T-helper 9 cell (primary cell): ENCODE measurements at places on chromosomes 5 and 9.

DNA sequence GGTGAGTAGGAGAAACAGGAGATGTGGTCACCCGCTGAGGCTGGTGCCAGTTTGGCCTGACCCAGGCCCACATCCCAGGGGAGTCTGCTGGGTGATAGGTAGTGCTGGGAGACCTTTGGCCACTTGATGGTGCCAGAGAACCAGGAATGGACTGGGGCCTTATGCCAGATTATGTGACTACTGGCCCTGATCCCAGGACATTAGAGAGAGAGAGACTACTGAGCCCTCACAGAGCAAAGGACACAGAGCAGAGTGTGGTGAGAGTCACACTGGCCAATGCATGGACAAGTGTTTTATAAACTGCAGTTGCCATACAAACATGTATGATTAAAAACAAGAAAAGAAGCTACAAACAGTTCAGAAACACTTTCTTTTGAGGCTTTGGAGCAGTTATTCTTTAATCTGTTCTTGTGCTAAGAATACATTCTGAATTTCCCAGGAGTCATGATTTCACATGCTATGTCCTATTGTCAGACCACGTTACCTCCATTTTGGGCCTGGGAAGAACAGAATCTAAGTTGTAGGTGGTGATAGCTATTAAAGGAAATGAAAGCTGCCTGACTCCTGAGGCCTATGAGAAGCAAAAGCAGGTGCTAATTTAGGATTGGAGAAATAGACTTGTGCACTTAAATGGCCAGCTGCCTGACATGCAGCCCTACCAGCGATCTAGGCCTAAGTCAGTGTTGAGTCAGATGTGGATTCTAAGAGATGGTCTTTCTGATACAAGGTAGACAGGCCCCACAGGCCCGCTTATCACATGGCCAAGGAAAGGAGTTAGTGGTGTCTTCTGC, 32.6 kb upstream of the TMOD1 start:
- peak; percentile 6 for DNase-seq

DNA sequence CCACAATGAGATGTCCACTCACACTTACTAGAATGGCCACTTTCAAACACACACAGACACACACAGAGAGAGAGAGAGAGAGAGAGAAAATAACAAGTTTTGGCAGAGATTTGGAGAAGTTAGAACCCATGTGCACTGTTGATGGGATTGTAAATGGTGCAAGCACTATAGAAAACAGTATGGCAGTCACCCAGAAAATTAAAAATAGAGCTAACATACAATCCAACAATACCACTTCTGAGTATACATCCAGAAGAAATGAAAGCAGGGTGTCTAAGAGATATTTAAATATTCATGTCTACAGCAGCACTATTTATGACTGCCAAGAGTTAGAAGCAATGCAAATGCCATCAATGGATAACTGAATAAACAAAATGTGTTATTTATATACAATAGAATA, 359.9 kb upstream of the COX7C start:
- no peak for DNase-seq

DNA sequence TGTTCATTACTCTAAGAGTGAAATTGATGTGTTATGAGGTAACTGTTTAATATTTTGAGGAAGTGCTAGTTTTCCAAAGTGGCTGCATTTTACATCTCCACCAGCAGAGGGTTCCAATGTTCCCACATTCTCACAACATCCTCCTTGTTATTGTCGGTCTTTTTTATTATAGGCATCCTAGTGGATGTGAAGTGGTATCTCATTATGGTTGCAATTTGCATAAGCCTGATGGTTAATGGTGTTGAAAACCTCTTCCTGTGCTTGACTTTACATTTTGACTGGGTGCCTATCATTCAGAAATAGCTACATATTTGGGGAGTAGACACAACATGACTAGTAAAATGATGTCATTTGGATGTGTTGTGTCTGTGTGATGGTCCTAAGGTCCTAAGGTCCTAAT, 143.6 kb downstream of the MRPS30 start:
- DNase-seq: no peak

DNA sequence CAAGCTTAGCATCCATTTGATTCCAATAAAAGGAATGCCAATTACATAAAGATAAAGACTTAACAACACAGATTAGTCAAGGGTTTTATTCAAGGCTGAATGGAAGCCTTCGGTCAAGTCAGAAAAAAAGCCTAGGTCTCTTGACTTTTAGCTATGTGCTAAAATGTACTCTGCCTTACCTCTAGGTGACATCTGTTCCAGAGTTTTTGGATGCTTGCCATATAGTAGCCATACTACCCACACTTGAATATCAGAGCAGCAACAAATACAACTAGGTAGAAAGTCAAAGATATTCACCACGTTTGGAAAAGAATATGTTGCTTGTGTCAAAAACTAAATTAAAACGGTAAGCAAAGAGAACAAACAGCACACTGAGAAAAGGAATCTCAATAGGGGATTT, 484.7 kb downstream of the ELAVL2 start:
- no peak for DNase-seq

GRCh38 chr5:107384256-107384655, 286.5 kb downstream of the EFNA5 start:
- no peak for DNase-seq

DNA sequence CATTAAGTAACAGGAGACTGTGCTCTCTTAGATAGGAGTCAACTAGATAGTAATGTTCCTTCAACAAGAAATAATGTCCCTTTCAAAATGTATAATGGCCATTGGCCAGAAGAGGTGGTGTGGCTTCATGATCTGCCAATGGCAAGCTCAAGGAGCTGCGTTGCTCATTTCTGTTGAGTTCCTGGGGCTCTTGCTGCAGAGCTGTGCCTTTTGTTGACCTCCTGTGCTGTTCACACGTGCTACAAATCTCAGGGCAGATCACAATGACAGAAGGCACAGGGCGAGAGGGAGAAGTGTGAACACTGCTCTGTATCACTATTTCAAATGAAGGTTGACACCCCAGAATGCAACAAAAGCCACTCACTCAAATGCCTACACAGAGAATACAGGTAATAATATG, 16.0 kb upstream of the TBC1D2 start:
- no peak for DNase-seq

GRCh38 chr5:43193894-43194265, 1.9 kb downstream of the NIM1K start:
- no peak for DNase-seq

- no peak for DNase-seq
These were observed 10.0 kb downstream of the HMGCS1 start for GRCh38 chr5:43303242-43303641.

DNA sequence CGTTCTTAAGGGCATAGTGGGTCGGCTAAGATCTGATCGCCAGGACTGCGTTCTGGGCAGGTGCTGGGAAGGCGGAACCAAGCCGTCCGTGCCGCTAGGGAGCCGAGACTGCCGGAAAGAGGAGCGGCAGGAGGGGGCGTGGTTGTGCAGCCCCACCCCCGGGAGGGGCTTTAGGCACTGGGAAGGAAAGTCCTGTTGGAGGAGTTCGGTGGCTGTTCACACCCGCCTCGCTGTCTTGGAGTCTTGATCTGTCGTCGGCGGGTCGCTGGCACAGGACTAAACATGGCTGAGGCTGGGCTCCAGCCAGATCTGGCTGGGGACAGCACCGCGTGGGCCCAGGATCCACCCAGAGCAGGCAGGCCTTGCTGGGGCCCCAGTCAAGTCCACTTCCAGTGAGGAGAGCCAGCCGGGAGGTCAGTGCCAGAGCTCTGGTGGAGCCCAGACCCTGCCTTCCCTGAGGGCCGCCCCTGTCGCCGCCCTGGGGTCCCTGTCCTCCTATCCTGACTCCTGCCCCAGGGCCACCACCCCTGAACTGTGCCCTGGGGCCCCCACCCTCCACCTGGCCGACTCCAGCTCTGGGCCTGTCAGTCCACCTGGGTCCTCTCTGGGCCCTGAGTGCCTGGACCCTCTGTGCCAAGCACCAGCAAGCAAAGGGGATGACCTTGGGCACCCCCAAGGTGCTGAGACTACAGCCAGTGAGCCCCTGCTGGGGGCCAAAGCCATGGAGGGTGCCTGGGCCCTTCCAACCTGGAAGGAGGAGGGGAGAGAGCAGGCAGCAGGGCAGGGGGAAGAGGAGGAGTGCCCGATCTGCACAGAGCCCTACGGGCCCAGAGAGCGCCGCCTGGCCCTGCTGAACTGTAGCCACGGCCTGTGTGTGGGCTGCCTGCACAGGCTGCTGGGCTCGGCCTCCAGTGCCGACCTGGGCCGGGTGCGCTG, 4.5 kb downstream of the RNF208 start:
- no peak for DNase-seq

DNA sequence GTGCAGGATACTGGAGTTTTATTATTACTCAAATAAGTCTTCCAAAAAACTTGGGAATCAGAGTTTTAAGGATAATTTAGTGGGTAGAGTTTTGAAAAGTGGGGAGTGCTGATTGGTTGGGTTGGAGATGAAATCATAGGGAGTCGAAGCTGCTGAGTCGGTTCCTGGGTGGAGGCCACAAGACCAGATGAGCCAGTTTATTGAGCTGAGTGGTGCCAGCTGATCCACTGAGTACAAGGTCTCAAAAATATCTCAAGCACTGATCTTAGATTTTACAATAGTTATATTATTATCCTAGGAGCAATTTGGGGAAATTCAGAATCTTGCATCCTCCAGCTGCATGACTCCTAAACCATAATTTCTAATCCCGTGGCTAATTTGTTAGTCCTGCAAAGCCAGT, 804.9 kb upstream of the SEMA6A start:
- no peak for DNase-seq

DNA sequence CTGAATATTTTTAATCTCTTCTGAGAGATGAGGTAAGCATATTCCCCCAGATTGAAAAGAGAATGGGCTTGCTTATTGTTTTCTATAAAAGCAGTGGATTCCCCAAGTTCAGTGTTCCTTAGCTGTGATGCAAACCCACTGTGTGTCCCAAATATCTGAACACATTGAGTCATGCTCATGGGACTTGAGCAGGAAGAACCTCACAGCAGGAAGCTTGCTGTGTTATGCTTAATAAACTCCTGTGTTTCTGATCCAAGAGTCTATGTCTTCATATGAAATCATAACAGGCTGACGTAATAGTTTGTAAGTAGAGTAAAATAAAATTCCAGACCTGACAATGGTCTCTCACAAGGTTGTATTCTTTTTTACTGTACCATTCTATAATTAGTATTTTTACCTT, 24.8 kb upstream of the LOX start:
- no peak for DNase-seq

GRCh38 chr5:174793684-174794328, 69.4 kb downstream of the MSX2 start:
- DNase-seq: peak; percentile 21

DNA sequence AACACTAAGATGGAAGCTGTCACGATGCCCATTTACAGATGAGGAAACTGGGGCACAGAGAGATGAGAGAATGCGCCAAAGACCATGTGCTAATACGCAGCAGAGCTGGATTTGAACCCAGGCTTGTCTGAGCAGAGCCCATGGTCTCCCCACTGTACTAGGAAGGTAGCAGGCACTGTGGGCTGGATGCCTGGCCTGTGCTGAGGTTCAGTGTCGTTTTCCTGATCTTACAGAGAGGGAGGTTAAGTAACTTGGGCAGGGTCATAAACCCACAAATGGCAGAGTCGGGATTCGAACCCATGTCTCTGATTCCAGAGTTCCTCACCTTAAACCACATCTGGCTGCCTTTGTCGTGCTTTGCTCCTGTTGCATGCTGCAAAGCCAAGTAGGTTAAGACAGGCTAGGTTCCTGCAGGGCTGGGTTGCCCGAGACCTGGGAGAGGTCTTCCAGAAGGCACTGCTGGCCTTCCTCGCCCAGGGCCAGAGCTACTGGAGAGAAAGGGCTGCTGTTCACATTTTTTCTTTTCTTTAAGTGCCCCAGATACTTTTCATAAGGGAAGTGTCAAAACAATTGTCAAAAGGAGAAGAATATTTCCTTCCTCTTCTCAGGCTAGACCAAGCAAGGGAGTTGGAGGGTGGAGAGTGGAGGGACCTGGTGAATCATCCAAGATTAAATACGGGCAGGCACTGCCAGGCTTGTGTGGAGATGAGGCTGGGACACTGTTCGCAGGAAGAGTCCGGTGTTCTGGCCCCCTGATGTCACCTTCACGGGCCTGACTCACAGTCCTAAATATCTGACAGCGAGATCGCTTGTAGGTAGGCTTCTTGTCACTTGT, 3.2 kb downstream of the NEK6 start:
- DNase-seq: no peak

DNA sequence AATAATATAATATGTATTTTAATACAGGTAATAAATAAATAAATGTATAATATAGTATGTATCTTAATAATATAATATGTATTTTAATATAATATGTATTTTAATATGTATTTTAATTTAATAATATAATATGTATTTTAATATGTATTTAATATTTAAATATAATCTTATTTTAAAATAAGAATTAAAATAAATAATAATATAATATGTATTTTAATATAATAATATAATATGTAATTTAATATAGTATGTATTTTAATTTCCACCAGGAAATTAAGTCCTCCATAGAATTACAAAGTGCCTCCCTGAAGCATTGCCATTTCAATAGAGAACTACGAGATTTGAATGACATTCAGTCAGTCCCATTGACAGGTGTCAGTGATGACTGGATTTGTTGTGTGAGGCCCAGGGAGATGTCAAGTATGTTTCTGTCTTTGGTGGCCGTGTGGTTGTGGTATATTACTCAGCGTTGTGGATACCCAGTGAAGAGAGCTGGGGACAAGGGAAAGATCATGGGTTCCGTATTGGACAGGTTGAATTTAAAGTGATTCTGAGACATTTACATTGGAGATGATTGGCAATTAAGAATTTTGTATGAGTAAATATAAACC, 14.2 kb upstream of the C5orf46 start:
- DNase-seq: no peak

DNA sequence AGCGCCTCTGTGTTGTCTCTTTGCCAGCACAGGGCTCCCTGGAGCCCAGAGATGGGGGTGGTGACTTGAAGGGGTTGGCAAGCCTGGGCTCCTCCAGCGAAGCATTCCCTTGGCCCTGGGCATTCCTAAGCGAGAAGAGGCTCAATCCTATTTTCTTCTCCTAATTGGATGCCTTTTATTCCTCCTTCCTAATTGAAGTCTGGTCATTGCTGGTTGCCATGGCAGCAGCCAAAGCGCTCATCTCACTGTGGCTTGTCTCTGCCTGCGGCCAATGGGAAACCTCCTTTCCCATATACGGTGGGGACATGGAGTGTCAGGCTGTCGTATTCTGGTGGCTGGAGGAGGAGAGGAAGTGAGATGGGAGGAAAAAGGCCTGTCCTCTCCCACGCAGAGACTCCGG, 52.3 kb upstream of the RARS1 start:
- no peak for DNase-seq

DNA sequence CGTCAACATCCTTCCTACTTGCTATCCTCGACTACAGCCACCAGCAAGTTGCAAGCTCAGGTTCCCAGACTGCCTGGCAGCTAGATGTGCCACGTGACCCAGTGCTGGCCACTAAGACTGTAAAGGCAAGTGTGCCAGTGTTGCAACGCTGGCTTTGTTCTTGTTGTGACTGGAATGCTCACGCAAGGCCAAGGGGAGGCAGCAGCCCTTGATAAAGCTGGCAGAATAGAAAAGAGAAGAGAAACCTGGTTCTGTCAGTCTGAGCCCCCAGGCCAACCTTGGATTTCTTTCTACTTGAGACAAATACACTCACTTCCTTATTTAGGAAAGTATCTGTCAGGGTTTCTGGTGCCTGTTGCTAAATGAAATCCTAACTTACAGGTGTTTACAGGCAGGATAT, 113.0 kb downstream of the KLHL3 start:
- DNase-seq: no peak

GRCh38 chr9:127214421-127215267, 49.9 kb upstream of the GARNL3 start:
- peak; percentile 44 for DNase-seq
